Activated CD4-positive, alpha-beta memory T cell treated with anti-CD3 and anti-CD28 coated beads for 36 hours (primary cell): ENCODE measurements at places on chromosomes 6 and 20.

DNA sequence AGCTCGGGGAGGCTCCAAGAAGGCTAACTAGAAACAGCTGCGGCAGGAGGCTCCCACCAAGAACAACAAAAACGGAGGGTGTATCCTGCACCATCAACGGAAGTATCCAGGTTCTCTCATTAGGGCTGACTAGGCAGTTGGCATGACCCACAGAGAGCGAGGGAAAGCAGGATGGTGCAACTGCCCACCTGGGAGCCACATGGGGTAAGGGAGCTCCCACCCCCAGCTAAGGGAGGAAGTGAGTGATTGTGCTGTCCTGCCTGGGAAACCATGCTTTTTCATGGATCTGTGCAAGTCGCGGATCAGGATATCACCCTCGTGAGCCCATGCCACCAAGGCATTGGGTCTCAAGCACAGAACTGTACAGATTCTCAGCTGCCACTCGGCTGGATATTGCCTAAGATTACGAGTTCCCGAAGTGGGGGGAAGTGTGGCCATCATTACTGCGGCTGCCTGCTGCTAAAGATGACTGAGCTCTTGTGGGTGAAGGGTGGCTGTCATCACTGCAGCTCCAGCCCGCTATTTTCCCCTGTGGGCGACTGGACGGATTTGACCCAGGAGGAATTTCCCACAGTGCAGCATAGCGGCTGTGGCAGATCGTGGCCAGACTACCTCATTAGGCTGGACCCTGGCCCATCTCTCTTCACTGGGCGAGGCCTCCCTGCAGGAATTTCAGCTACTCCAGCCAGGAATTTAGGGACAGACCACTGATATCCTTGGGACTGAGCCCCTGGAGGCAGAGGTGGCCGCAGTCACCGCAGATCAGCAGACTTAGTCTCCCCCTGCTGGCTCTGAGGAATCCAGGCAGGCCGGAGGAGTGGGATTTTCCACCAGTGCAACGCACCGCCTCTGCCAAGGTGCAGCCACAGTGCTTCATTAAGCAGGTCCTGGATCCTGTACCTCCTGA is 515.7 kb downstream of the FRK start:
- no peak for DNase-seq

DNA sequence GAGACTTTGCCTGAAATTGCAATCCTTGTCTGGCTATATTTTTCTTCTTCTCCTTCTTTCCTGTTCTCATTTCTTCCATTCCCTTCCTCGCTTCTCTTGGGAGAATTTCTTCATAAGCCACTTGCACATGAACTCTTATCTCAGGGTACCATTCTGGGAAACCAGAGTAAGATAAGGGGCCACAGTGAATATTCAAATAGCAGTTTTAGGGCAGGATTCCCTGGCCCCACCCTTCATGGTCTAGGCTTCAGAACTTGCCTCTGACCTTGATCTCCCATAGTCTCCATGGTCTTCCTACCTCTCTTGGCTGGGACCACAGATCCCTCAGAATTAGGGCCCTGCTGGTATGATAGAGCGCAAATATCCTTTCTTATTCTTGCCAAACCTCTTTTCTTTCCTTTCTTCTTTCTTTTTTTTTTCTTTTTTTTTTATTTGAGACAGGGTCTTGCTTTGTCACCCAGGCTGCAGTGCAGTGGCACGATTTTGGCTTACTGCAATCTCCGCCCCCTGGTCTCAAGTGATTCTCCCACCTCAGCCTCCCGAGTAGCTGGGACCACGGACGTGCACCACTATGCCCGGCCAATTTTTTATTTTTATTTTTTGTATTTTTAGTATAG is 123.0 kb upstream of the CITED2 start:
- no peak for DNase-seq

- DNase-seq: no peak
Measured at GRCh38 chr20:45959956-45960630, 11.9 kb downstream of the ZNF335 start.

DNA sequence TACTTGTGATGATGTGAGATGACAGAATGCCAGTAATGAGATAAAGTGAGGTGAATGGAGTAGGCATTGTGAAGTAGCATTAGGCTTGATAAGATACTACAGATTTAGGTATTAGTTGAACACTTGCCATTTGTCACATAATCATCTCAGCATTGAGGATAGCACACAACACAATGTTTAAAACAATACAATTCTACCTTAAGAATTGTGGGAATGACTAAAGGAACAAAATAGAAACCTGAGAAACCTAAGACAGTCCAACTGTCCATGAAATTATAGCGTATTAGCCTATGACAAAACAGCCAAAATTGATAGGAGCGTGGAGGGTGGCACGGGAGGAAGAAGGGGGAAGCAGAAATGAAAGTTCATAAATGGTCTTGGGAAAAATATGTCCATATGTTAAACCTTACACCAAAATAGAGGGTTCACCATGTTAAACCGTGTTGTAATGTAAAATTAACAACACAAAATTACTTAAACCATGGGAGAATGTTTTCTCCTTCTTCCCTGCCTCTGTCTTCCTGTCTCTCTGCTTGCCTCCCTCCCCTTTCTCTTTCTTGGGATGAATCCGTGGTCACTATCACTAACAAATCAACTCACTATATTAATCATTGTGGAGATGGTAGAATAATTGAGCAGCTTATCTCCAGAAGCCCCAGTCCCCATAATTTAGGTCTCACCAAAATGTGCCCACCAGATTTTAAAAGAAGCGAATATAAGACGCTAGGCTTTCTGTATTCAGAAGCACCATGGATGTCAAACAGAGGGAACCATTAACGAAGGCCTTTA is 33.0 kb upstream of the HFE start:
- no peak for DNase-seq

DNA sequence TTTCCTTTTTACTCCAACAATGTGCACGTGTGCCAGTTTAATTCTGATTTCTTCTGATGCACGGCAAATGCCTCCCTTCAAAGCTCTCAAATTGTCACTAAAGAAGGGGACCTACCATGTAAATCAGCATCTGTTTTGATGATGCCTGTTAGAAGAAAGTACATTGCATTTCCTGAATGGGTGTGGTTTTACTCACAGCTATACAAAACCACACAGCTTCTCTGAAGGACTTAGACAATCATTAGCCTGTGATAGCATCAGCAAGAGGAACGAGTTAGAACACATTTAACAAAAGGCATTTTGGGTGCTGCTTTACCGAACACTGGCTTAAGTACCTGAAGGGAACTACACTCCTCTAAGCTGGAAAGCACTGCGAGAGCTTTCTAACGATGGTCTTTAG is 109.4 kb downstream of the ATXN1 start:
- no peak for DNase-seq
